ENCODE measurements at places on chromosomes 16 and 17. TPM values are rescaled to one million over a fixed set of nuclear protein-coding genes. Genes with fewer than 3 reads are reported as not detected.

DNA sequence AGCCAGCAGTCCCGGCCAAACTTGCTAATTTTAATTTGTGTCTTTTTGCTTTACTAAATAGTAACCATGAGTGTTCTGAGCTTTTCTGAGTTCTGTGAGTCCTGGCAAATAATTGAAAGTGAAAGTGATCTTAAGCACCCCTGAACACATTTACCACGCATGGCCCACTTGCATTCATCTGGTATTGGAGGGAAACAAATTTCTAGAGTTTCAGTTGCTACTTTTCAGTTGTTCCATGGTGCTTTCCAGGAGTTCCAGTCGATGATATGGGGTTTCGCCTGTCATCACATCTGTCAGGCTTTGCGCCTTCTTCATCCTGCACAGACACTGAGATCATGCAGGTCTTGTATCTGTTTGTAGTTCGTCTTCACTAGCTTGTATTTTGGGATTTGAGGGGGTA, 44.1 kb downstream of the CRLF3 start:
- no peak for DNase-seq

DNA sequence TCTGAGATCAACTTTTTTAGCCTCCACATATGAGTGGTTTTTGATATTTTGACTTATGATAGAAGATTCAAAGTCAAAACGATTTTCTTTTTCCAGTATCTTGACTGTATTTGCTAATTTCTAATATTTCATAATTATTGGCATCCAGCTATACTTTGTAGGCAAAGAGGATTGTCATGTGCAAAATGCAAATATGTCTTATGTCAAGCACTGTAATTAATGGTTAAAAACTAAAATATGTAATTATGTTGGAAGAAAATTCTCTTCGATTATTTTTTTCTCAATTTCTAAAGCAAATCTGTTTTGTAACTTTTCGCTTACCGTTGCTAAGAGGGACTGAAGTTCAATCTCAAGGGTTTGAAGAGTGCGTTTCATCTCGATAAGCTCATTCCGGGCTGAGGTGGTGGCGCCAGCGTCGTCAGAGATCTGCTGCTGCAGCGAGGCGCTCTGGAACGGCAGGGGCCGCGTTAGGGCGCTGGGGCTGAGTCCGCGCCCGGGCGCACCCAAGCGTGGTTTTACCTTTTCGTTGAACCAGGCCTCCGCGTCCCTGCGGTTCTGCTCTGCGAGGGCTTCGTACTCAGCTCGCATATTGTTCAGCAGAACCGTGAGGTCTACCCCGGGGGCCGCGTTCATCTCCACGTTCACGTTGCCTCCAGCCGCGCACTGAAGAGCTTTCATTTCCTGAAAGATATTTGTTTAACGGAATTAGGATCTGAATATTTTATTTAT, 3.0 kb downstream of the KRT27 start:
- no peak for DNase-seq

CES5A gene
- total RNA-seq = not detected

GRCh38 chr17:75003070-75003956, 9.2 kb upstream of the MRPL58 start:
- no peak for DNase-seq

FN3K gene
- 8.9 TPM for total RNA-seq

DNA sequence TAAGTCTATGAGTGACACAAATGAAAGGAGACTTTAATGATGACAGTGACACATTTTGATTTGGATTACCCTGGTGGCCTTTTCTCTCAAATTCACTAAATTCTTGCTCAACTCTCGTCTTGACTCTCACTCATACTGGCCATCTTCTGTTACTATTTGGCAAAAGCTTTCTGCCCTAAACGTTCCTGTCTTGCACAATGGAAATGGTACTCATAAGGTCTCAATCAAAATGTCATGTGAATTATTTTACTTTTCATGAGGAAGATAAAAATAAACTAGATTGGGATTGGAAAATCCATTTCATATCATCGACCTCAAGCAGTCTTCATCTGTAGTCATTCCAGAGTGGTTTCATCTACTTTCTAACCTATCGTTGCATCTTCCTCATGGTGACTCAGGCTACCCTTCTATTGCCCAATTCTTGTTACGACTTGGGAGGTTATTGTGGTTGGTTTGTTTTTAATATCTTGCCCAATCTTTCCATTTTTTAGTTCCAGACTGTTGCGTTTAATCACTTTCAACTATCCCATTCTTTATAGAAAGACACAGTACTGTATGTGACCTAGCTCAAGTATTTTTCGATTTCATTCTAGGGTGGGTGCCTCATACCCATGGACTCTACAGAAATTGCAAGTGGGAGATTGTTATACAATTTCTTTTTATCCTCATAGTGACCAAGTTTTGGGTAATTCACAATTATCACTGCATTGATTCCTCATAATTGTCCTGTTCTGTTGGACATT, 317.2 kb upstream of the KCNJ16 start:
- peak; percentile 89 for DNase-seq

DNA sequence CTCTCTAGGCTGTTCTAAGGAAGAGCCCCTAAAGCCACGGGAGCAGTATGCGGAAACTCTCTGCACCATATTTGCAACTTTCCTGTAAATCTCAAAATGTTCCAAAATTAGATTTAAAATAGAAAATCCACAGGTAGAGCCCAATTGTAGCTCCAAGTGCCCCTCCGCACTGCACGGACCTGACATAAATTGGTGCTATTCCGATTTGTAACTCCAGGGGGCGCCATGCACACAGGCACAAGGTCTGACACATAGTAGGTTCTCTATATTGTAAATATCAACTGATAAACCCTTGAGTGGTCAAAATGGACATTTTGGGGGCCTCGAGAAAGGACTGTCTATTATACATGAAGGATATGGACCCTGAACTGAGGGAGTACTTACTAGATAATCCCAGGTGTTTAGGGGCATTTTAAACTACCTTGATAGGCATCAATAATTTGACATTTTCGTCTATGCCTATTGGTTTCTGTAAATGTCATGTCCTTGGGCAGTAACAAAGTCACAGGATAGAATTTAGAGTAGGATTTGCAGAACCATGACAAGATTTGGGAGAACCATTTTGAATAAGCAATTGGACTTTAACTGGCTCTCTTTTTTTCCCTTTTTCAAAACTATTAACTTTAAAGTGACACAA, 36.6 kb upstream of the TMEM132E start:
- peak; percentile 4 for DNase-seq

ASB16 gene
- 0.17 TPM for total RNA-seq

DNA sequence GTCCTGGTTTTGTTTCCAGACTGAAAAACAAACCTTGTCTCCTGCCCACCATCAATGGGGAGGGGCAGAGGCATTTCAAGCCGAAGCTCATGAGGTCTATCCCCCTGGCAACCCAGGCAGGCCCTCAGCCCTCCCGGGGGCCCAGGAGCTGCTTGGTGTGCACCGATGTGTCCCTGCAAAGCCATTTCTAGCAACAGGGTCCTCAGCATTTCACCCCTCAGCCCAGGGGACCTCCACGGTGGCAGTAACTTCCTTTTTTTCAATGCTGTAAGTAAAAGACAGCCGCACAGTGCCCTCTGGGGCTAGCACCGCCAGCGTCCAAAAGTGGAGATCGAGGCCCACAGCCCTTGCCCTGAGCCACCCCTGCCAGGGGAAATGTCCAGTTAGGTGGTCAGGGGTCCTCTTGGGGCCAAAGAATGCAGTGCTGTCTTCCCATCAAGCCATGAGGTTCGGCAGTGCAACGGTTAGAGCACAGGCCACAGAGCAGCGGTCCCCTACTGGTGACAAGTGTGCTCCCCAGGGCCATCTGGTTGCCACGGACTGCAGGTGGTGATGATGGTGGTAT, 79.9 kb downstream of the LITAF start:
- no peak for DNase-seq

DNA sequence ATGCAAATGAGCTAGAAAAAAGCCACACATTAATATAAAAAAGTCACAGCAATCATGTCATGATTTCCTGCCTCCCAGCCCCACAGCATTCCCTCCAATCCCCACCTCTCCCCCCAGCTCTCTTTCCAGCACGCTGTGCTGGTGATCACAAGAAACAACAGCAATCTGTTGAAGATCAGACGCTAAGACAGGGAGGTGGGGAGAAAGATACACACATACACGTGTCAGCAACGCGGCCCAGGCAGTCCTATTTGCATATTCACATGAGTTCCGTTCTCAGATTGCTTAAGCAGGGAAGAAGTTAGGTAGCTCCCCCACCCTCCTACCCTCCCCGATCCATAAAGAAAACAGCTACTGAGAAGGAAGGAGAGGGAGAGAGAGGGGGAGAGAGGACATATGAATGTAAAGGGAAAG, 405.5 kb upstream of the PSMD7 start:
- peak; percentile 43 for DNase-seq

DNA sequence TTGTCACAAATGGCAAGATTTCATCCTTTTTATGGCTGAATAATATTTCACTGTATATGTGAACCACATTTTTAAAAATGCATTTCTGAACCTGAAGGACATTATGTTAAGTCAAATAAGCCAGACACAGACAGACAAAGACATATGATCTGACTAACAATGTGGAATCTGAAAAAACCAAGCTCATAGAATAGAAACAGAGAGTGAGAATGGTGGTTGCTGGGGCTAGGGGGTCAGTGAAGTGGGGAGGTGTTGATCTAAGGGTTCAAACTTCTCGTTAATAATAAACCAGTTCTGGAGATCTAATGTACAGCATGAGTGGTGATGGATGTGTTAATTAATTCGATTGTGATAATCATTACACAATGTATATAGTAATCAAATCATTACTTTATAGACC, 475.1 kb downstream of the WWOX start:
- DNase-seq = no peak

All from fibroblast of lung (primary cell).